ENCODE measurements at places on chromosomes 7 and 10.

DNA sequence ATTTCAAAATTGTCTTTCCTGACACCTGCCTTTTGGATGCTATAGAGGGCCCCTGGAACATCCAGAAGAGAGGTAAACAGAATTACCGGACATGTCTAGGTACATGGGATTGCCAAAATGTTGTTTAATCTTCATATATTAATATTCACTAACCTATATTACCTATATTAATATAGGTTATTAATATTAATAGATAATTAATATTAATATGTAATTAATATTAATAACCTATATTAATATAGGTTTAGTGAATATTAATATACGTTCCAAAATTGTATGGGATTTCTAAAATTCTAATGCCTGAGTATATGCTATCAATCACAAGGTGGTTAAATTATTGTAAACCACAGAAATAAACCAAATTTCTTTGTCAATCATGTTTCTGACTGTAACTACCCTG is 17.4 kb downstream of the TOMM7 start:
- DNase-seq: no peak

- no peak for DNase-seq
Observed at GRCh38 chr7:22809902-22810642, 12.6 kb downstream of the TOMM7 start.

DNA sequence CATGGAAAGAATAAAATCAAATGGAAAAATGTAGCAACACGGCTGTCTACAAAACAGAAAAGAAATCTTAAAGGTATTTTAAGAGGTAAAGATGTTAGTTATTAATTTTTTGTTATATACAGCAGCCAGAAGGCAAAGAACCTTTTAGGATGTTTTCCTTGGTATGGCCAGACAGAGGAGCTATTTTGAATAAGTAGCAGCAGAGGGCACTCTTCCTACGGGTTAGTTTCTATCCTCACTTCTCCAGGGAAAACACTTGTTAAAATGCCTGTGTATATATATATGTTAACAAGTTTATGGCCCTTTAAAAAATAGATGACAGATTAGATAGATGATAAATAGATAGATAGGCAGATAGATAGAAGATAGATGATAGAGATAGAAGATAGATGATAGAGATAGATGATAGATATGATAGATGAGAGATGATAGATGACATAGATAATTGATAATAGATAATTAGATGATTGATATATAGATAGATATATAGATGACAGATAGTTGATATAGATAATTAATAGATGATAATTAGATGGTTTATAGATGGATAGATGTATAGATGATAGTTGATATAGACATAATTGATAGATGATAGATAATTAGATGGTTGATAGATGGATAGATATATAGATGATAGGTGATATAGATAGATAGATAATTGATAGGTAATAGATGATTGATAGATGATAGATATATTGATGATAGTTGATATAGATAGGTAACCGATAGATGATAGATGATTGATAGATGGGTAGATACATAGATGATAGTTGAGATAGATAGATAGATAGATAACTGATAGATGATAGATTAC is 57.8 kb upstream of the WIPF3 start:
- no peak for DNase-seq

GRCh38 chr7:128055637-128056036 is 24.4 kb upstream of the LRRC4 start:
- no peak for DNase-seq

DNA sequence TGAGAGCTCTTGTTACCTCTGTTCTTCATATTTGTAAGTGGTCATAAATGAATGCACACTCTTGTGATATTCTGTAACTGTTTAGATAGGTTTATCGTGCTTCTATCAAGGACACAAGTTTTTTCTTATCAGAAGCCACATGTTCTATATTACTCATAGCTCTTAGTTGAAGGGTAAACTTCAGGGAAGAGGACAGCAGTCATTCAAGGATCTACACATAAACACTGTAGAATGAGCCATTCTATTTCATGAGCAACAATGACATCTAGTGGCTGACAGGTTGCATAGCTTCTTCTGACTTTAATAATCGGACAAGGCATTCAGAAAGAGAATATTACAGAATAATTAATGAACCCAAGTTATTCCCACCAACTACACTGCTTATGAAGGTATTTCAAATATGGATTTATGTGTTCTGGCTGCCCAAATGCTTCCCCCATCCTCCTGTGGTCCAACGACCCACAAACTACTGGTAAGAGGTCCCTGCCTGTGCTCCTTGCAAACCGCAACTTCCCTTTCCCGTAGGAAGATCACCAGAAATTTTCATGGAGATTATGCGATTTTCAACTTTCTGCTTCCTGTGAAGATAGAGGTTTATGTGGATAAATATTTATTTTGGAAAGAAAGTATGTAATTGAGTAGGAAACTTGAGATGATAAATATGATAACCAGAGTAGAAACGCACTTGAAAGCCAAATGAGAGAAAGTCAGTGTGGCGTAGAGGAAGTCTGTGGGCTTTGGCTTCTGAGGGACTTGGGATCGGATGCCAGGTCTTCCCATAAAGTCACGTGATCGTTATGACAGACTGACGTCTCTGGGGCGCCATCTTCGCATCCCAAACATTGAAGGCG is 16.8 kb upstream of the ABCB5 start:
- peak; percentile 51 for DNase-seq

Measured in neuronal stem cell (in vitro differentiated cells).